ENCODE measurements at places on chromosomes 2 and 18. TPM values are rescaled to one million over a fixed set of nuclear protein-coding genes. Genes with fewer than 3 reads are reported as not detected.

CYB5A gene
- total RNA-seq = 63.0 TPM

FBXO41 gene
- 39.5 TPM for total RNA-seq

KRTCAP3 gene
- 4.6 TPM for total RNA-seq

CASP8 gene
- 36.1 TPM for total RNA-seq

EMILIN2 gene
- 26.3 TPM for total RNA-seq

NEU2 gene
- total RNA-seq = not detected

IL37 gene
- not detected for total RNA-seq

CELF4 gene
- not detected for total RNA-seq

RETSAT gene
- 32.1 TPM for total RNA-seq

NGEF gene
- 0.10 TPM for total RNA-seq

CLEC4F gene
- not detected for total RNA-seq

MATN3 gene
- total RNA-seq = not detected

UGT1A10 gene
- not detected for total RNA-seq

UGT1A7 gene
- total RNA-seq = not detected

Measured in activated CD8-positive, alpha-beta memory T cell treated with anti-CD3 and anti-CD28 coated beads for 36 hours (primary cell).